ENCODE measurements at places on chromosomes 6 and 20. TPM values are rescaled to one million over a fixed set of nuclear protein-coding genes. Genes with fewer than 3 reads are reported as not detected.
A peak's percentile ranks its signal among the peaks of the same experiment; 100 is the strongest.

CALHM5 gene
- total RNA-seq, result not detected

IMPG1 gene
- not detected for total RNA-seq

DNA sequence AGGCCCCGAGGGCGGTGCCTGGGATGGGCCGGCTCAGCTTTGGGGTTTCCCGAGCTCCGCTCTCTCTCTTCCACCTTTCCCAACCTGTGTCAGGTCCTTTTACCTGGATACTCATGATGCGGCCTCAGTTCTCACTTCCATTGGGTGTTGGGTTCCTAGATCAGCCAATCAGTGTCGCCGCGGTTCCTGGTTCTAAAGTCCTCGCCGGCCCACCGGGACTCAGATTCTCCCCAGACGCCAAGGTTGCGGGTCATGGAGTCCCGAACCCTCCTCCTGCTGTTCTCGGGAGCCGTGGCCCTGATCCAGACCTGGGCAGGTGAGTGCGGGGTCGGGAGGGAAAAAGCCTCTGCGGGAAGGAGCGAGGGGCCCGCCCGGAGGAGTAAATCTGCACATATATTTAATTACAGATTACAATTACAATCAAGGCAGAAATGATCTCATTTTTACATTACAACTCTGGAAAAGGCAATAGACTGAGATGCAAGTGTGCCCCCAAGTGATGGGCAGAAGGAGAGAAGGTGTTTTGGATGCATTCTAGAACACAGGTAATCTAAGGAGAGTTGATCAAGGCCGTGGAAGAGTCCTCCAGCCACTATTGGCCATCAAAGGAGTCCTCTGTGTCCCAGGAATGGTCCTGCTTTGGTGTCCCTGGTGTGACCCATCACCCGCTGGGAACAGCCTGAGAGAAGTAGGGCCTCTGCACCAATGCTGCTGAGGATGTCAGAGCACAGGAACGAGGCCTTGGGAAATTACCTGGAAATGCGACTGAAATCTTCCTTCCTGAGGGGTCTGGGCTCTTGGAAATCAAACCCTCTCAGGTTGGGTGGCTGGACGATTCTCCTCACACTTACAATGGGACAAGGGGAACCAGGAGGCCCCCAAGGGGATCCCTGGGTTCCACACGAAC lies 34.7 kb upstream of the MICB start:
- DNase-seq, result peak; percentile 95
- H3K4me1 ChIP-seq, result peaks cover 21% of the 10 kb centered on the region
- peak overlapping the region; percentile 78 for H3K4me3 ChIP-seq
- H3K36me3 ChIP-seq, result peaks cover 15% of the 10 kb centered on the region
- peaks cover 25% of the 10 kb centered on the region for H3K27me3 ChIP-seq
- peak overlapping the region; percentile 74 for H3K27ac ChIP-seq

- no peak overlapping the region for H3K27ac ChIP-seq
- no peaks in the 10 kb centered on the region for H3K27me3 ChIP-seq
- H3K4me3 ChIP-seq, result no peak overlapping the region
- DNase-seq, result no peak
- H3K36me3 ChIP-seq, result no peaks in the 10 kb centered on the region
- H3K4me1 ChIP-seq, result no peaks in the 10 kb centered on the region
Measured at GRCh38 chr6:49892280-49892679, 25.9 kb upstream of the CRISP1 start.

DNA sequence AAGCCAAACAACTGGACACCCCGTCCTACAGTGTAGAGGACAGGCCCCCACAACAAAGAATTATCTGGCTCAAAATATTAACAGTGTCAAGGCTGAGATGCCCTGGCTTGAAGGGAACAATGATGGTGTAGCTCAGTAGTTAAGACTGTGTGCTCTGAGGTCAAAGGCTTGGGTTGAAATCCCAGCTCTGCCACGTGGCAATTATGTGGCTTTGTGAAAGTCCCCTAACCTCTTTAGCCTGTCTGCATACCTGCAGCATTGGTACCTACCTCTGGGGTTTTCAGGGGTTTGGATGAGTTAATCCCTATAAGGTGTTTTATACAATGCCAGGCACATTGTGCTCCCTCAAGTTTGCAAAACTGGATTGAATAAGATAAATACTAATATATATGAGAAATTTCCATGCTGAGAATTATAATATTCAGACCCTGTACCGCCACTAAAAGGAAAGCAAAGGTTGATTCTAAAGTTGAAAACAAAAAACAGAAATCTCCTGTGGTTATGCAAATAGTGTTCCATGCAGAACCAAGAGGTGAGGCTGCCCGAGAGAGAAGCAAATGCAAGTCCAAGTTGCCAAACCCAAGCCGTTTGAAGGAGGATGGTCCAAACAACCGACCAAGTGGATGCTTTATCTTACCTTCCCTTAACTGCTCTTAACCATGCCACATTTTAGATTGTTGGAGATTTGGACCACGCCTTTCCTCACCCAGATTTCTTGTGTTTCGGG lies 199.8 kb downstream of the NFATC2 start:
- H3K36me3 ChIP-seq, result no peaks in the 10 kb centered on the region
- peaks cover 80% of the 10 kb centered on the region for H3K27me3 ChIP-seq
- DNase-seq, result no peak
- H3K4me3 ChIP-seq, result no peak overlapping the region
- no peak overlapping the region for H3K27ac ChIP-seq
